Activated T-cell treated with anti-CD3 and anti-CD28 coated beads for 48 hours (primary cell): ENCODE measurements at places on chromosomes 6 and 20.

DNA sequence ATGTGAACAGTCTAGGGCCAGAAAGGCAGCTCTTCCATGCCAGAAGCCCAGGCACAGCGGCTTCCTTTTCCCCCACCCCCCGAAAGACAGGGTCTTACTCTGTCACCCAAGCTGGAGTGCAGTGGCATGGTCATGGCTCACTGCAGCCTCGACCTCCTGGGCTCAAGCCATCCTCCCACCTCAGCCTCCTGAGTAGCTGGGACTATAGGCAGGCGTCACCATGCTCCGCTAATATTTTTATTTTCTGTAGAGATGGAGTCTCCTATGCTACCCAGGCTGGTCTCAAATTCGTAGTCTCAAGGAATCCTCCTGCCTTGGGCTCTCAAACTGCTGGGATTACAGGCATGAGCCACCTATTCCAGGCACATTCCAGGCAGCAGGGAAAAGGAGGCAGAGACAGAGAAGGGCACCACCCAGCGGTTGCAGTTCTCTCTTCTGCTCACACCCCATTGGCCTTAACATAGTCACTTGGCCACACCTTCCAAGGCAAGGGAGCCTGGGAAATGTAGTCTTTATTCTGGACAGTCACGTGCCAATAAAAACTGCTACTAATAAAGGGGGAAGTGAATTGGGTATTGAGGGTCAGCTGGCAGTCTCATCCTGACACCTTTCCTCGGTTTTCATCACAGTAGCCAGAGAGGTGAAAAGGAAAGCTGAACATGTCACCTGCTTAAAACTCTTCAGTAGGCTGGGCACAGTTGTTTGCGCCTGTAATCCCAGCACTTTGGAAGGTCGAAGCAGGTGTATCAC lies 205.9 kb downstream of the ZMYND8 start:
- DNase-seq, result peak; percentile 4

GRCh38 chr20:22106308-22106938 lies 401.0 kb downstream of the PAX1 start:
- no peak for DNase-seq

GRCh38 chr6:55069132-55069781 lies 105.1 kb upstream of the HCRTR2 start:
- DNase-seq, result no peak

- DNase-seq, result no peak
Measured at GRCh38 chr6:152267967-152268845, 369.0 kb downstream of the SYNE1 start.

- no peak for DNase-seq
Measured at GRCh38 chr20:36455972-36456625, 85.2 kb upstream of the MYL9 start.

DNA sequence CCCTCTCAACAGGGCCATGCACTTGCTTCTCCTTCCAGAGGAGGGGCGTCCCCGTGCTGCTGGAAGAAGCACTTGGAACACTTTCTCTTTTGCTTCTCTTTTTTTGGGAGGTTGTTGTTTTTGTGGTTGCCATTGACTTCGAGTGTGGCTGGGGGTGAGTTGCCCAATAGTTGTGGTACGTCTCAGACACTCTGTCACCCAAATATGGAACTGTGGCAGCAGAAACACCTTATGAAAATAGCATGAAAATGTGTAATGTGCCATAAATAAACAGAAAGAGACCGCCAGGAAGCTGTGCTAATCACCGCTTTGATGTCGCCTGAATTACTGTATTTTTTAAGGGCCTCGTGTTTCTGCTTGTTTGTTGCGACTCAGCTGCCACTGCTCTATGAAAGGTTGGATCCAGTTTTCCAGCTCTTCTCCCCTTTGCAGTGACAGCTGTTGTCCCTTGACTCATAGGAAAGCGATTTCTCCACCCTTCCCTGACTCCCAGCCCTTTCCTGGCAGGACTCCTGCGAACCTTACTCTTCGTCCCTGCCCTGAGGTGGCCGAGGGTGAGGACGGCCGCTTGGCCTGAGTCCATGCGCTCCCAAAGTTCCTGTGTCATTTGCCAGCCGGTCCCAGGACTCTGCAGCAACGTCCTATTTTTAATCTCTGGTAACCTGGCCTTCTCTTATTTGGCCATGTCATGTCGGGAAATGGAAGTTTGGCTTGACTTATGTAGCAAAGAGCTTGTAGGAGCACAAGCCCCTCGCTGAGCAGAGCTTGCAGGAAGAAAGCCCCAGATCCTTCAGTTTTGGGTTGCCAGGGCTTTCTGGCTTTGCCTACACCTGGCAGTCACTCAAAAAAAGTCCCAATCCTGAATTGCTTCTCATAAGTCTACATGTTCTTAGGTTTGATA lies 694.6 kb downstream of the QKI start:
- DNase-seq, result no peak

- no peak for DNase-seq
Measured at GRCh38 chr20:32581839-32582658, 3.1 kb downstream of the NOL4L start.

DNA sequence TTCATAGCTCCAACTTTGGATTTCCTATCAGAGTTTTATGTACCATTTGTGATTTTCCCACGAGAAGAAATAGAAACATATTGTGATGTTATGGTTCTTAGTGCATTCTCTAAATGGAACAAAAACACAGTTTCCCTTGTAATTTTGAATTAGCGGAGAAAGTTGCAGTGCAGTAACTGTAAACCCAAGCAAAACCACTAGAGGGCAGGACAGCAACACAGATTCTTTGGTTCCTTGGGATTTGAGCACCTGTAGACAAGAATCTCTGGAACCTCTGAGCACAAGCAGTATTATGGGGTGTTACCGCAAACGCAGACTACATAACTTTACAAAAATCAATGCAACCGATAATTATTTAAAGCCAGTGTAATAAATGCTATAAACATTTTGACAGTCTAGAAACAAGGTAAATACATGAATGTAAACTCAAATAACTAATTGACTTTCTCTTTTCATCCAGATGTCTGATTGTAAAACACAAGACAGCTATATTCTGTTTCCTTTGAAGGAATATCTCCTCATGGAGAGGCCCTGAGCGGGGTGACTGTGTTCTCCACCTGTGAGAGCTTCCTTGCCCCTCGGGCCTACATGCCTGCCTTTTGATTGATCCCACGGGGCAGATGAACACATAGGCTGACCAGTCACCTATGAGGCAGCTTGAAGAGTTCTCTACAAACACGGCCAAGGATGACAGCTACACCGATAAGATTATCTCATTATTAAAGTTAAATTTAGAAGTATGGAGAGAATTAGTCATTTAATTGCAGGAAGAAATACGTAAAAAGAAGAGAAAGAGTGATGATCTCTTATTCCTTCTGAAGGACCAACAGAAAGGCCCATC lies 67.5 kb upstream of the COL21A1 start:
- no peak for DNase-seq

DNA sequence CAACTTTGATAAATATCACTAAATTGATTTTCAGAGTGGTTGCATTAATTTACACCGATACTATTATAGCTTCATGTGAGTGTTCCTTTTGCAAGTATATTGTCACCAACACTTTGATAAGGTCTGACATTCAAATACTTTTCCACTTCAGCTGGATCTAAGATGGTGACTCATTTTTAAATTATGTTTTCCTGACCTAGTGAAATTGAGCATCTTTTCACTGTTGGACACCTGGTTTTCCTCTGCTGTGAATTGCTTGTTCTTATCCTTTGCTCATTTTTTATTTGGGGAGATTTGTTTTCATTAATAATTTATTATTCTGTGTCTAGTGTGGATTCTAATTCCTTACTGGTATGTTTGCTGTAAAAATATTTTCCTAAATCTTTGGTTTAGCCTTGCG lies 85.2 kb upstream of the PRDM1 start:
- DNase-seq, result no peak

DNA sequence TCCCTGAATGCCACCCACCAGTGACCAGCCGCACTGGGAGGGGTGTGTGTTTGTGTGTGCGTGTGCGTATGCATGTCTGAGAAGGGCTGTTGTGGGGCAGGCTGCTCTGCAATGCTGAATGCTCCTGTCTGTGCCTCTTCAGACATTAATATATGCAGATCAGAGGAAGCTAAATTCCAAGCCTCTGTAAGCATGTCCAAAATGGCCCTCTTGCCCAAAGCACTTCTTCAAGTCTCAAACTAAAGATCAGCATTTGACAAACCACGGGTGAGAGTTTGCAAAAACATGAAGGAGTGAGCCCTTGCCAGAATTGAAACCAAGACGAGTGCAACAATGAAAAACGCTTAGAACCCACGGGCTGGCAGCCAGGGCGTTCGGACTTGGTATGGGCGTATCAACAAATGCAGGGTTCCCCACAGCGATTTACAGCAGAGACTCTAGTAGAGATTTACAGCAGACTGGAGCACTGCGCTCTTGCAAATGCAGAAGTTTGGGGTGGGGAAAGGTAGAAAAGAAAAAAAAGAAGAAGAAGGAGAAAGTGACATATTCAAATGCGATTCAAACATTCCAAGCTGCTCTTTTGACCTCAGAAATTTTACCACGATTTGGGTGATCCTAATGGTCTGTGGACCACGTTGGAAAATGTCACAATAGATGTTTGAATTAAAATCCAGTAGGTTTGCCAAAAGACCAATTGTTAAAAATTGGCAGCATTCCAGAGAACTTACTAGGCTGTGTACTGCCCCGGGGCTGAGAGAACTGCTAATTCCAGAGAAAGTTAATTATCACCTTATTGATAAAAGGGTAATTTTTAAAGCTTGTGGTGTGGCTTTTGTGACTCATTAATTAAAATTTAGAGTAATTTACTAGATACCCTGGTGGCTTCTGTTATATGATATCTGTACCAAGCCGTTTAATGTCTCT lies 3.5 kb downstream of the SCML4 start:
- no peak for DNase-seq

DNA sequence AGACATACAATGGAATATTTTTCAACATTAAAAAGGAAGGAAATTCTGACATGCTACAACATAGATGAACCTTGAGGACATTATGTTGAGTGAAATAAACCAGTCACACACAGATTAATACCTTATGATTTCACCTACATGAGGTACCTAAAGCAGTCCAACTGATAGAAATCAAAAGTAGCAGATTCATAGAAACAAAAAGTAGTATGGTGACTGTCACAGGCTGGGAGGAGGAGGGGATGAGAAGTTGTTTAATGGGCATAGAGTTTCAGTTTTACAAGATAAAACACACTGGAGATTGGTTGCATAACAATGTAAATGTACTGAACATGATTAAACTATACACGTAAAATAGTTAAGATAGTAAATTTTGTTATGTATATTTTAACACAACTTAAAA lies 48.5 kb upstream of the OLIG3 start:
- DNase-seq, result no peak

GRCh38 chr6:27474172-27474465 lies 1.2 kb upstream of the ZNF184 start:
- no peak for DNase-seq

DNA sequence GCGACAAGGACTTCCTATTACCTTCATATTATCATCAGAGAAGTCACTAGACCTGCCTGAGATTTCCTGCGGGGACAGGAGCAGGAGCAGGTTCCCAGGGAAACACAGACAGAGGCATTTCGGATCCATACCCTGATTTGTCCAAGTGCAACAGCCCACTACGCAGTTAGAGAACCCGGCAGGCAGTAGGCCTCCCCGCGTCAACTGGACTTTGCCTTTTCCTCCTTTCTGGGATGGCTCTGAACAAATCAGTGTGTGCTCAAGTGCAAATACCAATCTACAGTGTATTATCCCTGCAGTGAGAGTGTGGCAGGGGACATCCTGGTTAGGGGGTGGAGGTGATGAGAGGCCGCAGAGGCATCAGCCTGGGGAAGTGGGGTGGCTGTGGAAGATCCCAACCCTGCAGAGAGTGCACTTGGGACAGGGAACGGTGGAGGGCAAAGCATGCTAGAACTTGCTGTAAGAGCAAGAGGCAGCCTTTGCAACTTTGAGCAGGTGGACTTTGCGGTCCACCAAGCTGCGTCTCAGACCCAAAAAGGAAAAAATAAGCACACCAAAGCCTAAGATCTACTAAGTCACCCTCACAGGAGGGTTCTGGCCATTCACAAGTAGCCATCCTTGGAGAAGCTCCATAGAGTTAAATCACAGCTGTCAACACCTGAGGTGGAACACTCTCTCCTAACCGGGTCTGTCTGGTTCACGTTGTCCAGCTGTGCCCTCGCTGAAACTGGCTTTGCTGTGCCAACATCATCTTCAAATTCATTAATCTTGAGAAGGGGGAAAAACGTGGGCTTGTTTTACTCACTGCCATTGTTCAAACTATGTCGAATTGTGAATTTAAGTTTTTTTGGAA lies 159.1 kb downstream of the ZDHHC14 start:
- no peak for DNase-seq

DNA sequence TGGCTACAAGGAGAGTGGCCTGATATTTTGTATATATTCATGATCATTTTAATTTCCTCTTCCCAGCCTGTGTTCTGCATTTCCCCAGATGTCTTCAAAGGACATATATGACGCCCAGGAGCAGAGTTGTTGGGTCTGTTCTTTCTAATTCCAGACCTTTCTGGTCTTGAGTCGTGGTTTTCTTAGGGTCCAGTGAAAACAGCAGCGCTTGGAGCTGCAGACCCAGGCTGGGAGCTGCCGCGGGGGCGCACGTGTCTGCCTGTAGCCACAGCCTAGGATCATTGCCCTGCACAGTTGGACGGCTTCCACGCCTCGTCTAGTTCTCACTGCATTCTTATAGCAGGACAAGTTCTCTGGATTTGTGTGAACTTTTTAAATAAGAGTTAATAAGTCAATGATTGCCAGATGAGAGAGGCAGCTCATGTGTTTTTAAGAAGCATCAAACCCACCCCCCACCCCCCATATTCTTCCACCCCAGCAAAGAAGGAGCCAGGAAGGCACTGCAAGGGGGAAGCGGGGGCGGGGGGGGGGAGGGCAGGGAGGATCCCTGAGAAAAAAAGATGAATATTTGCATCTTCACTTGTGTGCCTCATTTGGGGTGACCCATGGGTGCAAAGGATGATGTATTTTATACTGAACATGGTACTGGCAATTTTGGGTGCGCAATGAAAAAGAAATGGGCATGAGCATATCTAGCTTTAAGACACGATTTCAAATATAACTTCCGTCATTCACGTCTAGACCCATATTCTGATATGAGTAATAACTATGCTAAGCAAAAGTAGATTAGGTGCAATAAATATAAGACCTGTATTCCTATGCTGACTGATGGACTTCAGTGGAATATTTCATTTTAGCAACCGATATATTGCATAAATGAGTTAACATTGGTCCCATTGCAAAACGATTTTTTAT lies 160.0 kb downstream of the TBXT start:
- no peak for DNase-seq

DNA sequence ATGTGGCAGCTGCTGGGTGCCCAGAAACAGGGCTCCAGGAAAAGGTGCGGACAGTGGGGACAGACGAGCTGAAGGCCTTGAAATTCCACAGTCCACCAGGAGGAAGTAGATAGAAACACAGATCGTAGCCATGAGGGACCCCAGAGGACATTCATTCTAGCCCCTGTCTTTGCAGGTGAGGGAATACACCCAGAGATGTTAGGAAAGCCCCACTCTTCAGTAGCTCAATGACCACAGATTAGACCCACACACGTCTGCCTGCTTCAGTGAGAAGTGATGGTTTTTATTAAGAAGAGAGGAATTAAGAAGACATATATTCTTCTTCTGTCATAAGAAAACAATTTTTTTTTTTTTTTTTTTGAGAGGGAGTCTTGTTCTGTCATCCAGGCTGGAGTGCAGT lies 123.0 kb downstream of the MAP3K7 start:
- DNase-seq, result no peak

- DNase-seq, result peak; percentile 57
Measured at GRCh38 chr6:34243901-34244884, 4.6 kb downstream of the SMIM29 start.
